ENCODE measurements at places on chromosomes 3 and 15. TPM values are rescaled to one million over a fixed set of nuclear protein-coding genes. Genes with fewer than 3 reads are reported as not detected.

CGNL1 gene
- 40.0 TPM for total RNA-seq

MRPL3 gene
- 51.7 TPM for total RNA-seq

CX3CR1 gene
- 2.1 TPM for total RNA-seq

SAMMSON gene
- not detected for total RNA-seq

ATP2B2 gene
- 0.11 TPM for total RNA-seq

RARRES1 gene
- total RNA-seq, result 12.1 TPM

CCR8 gene
- not detected for total RNA-seq

PRKCI gene
- total RNA-seq, result 14.1 TPM

ATP8B4 gene
- 14.7 TPM for total RNA-seq

GABRR3 gene
- total RNA-seq, result not detected

SOX2 gene
- total RNA-seq, result not detected

PEX5L gene
- 0.28 TPM for total RNA-seq

CHD2 gene
- 46.4 TPM for total RNA-seq

GRCh38 chr15:71149646-71150557 is 34.6 kb downstream of the THSD4 start:
- no peak for DNase-seq

DNA sequence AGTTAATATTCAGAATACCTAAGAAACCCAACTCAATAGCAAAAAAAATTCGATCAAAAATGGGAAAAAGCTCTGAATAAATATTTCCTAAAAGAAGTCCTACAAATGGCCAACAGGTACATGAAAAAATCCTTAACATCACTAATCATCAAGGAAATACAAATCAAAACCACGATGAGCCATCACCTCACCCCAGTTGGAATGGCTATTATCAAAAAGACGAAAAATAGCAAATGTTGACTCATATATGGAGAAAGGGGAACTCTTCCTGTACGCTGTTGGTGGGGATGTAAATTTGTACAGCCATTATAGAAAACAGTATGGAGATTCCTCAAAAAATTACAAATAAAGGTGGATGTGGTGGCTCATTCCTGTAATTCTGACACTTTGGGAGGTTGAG is 29.6 kb upstream of the SGO1 start:
- no peak for DNase-seq

GRCh38 chr3:70829092-70829491 is 516.7 kb upstream of the MDFIC2 start:
- peak; percentile 53 for DNase-seq

DNA sequence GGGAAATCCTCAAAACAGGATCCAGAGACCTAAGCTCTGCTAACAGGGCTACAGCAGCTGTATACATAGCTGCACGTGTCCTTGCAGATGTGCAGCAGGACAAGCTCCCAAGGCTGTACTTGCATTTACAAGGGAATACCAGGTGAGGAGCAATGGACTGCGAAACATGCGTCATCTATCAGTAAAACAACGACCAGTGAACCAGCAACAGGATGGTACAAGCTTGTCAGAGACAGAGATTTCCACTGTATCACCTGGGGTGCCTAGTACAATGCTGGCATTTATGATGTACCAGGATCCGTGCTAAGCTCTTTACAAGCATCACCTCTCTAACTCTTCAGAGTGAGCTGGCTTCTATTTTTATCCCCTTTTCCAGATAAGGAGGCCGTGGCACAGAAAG is 227.3 kb downstream of the FOXP1 start:
- no peak for DNase-seq

DNA sequence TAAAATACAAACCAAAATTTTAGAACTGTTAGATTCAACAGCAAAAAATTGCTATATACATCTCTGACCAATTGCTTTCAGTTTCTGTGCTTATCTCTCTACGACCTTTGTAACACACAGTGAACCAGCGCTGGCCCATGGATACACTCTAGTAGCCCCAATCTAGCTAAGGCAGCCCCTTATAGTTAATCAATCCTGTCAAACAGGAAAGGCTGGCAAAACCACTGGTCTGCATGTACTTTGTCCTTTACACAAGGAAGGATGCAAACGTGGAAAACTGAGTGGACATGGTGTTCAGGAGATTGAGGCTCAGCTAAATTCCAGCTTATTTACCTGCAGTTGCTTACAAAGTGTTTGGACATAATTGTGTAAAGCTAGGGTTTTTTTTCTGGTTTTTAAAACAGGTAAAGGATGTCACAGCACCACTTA is 25.9 kb downstream of the ADGRG7 start:
- no peak for DNase-seq

DNA sequence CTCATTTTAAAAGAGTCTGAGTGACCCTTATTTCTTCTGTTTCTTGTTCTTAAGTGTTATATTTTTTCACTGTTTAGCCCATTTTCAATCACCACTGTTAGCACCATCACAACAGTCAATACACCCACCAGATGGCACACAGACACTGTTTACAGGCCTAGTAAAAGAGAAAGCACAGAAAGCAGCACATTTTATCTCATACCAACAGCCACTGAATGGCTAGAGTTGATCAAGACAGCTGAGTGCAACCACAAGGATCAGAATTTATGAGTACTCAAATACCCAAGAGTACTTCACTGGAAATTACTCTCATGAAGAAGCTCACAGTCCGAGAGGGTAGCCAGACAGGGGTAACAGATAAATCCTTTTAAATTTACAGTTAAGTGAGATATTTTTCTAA is 127.0 kb downstream of the TFDP2 start:
- DNase-seq, result no peak

GRCh38 chr15:38707802-38708671 is 143.4 kb upstream of the RASGRP1 start:
- no peak for DNase-seq

DNA sequence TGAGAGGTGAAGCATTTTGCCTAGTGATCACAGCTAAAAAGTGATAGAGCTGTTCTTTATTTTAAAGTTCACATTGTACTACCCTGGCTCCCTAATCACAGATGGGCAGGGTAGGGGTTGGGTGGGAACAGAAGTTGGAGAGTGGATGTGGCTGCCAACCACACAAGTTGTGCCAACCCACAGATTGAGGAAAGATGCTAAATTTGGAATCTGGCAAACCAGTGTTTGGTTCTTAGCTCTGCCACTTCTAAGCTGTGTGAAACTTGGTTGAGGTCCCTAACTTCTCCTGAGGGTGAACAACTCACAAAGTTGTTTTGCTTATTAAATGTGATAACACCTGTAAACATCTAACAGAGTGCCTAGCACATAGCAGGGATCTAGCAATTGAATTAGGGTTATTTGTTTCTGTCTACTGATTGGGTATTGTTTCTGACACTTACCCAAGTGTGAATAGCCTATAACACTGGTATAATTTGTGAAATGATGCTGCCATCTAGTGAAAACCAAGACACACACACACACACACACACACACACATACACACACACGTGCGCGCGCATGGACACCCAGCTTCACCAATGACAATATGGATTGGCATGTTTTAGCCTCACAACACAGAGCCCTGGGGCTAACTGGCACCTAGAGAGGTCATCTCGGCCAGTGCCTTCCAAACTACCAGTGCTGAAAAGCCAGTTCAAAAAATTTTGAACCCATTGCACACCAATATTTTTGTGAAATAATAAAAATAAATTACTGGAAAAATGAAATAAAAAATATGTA is 25.3 kb downstream of the ADGRG7 start:
- DNase-seq, result no peak

DNA sequence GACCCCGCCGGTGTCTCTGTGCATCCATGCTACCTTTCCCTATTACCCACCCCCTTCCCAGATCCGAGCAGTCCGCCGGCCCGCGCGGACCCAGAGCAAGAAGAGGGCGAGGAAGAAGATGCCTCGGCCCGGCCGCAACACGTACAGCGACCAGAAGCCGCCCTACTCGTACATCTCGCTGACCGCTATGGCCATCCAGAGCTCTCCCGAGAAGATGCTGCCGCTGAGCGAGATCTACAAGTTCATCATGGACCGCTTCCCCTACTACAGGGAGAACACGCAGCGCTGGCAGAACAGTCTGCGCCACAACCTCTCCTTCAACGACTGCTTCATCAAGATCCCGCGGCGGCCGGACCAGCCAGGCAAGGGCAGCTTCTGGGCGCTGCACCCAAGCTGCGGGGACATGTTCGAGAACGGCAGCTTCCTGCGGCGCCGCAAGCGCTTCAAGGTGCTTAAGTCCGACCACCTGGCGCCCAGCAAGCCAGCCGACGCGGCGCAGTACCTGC is 788 bp downstream of the FOXB1 start:
- no peak for DNase-seq

DNA sequence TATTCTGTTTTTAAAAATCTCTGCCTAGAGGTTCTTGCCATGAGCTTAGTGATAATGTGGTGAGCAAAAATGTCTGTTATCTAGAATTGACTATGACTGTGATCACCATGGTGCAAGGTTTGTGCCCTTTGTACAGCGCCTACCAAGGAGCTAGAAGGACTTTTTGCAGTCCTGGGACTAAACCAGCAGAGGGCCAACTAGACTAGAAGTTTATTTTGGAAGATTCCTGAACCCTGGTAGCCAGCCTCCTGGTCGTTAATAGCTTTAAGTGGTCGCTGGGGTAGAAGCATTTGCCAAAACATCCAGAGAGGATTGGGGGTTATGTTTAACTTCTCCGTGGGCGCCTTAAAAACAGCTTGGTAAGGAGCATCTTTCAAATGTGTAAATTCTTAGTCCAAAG is 7.8 kb downstream of the SCG5 start:
- no peak for DNase-seq

DNA sequence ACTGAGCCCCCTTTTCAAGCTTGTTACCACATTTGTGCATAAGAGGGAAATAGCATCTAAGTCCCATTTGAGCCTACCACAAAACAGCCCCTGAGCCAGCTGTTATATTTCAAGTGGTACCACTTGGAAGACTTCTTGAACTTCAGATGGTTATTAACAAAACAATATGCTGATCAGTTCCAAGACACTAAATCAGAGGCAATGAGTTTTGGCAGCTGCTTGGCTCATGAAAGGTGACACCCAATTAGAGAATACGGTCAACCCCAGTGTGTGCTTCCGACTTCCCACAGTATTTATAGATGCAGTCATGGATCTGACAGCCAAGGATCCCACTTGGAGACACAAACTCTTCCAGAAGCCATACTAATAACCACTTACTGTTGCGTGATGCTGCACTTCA is 469.6 kb upstream of the PPP2R3A start:
- no peak for DNase-seq

DNA sequence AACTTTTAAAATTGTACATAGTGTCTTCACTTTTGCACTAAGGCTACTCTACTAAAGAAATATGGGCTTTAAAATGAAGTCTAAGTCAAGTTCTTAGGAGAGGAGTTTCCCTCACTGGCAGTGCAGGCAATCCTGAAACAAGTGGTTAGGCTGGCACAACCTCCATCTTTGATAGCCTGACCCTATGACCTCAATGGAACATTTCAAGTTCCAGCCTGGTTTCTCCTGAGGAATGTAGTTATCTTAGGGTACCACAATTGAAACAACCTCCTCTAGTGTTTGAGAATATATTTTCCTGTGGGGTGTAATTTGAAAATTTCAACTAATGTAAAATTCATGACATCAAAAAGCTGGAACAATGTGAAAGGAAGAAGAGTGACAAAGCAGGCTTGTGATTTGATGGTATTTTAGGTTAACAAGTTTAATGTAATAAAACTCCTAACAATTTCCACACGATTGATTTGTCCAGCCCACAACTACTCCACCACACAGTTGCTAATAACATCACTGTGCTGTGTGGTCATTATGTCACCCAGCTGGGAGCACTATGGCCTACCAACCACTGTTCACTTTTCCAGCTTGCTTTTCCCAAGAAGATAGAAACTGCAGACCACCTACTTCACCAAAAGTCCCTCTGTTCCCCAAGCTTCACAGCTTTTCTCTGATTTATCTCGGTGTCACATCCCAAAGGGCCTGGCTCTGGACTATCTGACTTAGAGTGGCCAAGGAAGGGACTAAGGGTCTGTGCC is 1.8 kb downstream of the WWTR1 start:
- no peak for DNase-seq

- DNase-seq, result peak; percentile 92
Measured at GRCh38 chr3:185936814-185937688, 763 bp downstream of the TRA2B start.

- no peak for DNase-seq
Measured at GRCh38 chr15:41543521-41543870, 561 bp downstream of the RPAP1 start.

DNA sequence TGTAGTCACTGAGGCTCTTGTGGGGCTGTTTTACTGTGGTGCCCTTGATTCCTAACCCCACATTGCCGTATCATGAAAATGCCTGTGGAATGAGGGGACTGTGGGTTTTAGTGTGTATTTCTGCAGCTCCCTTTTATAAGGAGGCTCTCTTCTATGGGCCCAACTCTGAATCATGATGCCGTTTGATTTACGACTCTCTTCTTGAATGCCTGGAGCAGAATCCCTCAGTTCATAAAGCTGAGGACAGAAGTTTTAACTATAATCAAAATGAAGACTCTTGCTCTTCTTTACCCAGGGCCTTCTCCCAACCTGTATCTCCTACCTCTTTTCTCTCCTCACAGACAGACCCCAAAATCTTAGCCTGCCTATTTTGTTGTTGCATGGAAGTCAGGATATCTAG is 109.5 kb downstream of the RARB start:
- no peak for DNase-seq

DNA sequence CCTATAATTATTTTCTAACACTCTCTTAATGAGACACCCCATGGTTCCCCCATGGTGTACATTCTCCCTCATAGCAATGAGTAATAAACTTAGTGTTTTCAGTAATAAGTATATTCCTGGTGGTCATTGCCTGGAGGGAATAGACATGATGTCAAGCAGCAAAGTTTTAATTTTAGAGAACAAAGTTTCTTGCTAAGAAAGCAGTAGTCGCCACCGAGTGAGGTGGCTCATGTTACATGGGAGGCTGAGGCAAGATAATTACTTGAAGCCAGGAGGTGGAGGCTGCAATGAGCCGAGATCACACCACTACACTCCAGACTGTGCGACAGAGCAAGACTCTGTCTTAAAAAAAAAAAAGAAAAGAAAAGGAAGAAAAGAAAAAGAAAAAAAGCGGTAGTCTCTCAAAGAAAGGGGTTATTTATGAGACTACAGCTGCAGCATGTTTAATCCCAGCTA is 2.4 kb upstream of the ELP6 start:
- DNase-seq, result no peak

GRCh38 chr3:120062474-120062873 is 31.8 kb downstream of the GSK3B start:
- no peak for DNase-seq

GRCh38 chr3:17179381-17180205 is 294.8 kb downstream of the PLCL2 start:
- peak; percentile 42 for DNase-seq

GRCh38 chr15:78389322-78389721 is 48.7 kb upstream of the IREB2 start:
- no peak for DNase-seq
